Subcutaneous adipose tissue (tissue), 4 donors: ENCODE measurements at places on chromosomes 3 and 15. TPM values are rescaled to one million over a fixed set of nuclear protein-coding genes. Genes with fewer than 3 reads are reported as not detected.

Gene SYNPR
- total RNA-seq = not detected

Gene DNAJC17
- total RNA-seq = 12.1 TPM

Gene UTS2B
- 2.0 TPM for total RNA-seq

Gene DNAH12
- total RNA-seq = 0.38 TPM

Gene MEF2A
- 103 TPM for total RNA-seq

Gene PRR20G
- not detected for total RNA-seq

Gene RETNLB
- not detected for total RNA-seq

Gene CLRN1
- not detected for total RNA-seq

Gene RLBP1
- not detected for total RNA-seq

Gene SAMMSON
- 0.88 TPM for total RNA-seq
